Stimulated activated CD8-positive, alpha-beta memory T cell treated with anti-CD3 and anti-CD28 coated beads, Interleukin-4, amount 100 ng/mL, for 24 hours (primary cell): ENCODE measurements at places on chromosomes 2 and 18.

DNA sequence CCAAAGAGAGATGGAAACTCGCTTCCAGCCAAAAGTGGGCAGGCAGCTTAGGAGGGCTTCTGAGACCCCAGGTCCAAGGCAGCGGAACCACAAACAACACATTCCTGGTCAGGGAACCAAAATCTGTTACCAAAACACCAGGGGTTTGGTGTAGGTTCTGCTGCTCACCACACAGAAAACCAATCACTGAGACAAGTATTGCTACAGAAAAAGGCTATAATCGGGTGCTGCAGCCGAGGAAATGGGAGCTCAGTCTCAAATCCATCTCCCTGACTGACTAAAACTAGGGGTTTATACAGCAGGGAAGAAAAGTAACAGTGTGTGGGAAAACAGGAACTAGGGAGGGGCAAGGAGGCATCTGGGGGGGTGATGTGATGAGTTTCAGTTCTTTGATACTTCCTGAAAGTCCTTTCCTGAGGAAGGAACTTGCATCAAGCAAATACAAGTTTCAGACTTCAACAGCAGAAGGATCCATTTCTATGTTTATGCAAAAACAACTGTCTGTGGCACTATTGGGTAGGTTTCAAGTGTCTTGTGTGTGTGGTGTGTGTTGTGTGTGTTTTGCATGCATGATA lies 108.0 kb downstream of the FAM168B start:
- DNase-seq = no peak

- no peak for DNase-seq
Observed at GRCh38 chr2:234110219-234110618, 59.7 kb downstream of the SPP2 start.

GRCh38 chr18:27724362-27724761 lies 452.6 kb downstream of the CDH2 start:
- DNase-seq = no peak

- no peak for DNase-seq
Observed at GRCh38 chr18:73479477-73479876, 611.7 kb upstream of the NETO1 start.

DNA sequence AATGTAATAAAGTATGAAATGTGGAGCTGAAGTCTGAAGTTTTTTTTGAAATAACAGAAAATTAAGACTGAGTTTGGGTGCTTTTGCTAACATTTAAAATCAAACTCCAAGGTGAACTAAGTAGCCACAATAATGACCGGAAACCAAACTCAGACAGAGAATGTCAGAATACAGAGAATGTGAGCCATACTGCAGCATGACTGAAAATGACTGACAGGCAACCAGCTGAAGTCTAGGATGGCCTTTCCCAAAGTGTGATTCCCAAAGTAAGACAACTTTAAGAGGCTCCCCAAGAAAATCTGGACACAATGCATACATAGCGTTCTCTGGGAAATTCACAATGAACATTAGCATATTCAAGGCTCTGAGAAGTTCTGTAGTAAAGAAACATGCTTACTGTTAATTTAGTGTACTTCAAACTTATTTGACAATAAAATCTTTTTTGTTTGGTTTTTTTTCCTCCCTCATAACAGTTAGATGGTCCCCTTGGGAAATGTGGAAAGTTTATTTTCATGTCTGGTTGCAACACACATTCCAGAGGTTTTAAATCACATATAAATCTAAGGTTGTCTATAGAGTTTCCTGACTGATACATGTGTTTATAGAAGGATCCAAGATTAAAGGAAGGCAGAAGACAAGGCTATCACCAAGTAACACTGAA lies 28.6 kb downstream of the PLA2R1 start:
- DNase-seq = no peak

DNA sequence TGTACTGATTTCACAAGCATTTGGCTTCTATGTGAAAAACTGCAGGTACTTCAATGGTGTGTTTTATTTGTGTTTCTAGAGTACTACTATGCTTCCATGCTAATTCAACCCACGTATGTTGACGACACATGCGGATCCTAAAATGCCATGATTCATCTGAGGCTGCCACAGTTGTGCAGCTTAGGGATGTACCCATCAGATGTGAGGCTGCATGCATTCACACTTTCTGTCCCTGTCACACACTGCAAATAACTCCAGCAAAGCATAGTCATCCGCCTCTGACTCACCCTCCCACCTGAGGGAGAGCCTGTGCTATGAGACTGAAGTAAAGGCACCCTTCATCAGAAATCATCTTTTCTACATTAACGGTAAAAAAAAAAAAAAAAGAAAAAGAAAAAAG lies 22.1 kb upstream of the SERTAD2 start:
- peak; percentile 54 for DNase-seq

DNA sequence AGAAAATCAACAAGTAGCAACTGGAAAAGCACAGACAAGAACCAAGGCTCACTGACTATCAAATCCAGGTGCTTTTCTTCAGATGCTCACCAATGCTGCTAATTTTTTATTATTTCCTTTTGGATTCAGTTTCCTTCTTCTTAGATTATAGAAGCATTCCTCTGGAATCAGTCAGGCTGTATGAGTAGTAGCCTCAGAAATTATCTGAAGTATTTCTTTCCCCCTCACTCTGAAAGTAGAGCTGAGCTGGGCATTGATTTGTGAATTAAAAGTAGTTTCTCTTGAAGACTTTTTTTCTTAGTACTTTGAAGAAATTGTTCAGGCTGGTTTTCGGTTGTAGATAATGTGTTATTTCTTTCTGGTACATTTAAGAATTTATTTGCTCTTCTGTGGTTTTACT lies 273.7 kb downstream of the NOL4 start:
- no peak for DNase-seq

GRCh38 chr2:224403657-224404056 lies 1.8 kb upstream of the FAM124B start:
- no peak for DNase-seq

GRCh38 chr18:49247781-49248180 lies 212.7 kb downstream of the DYM start:
- no peak for DNase-seq

- DNase-seq = no peak
Observed at GRCh38 chr18:35854095-35854494, 118.4 kb upstream of the RMP24 start.

- DNase-seq = no peak
Observed at GRCh38 chr2:209473930-209474419, 50.1 kb downstream of the MAP2 start.

GRCh38 chr2:60549238-60549927 lies 4.1 kb downstream of the BCL11A start:
- no peak for DNase-seq

DNA sequence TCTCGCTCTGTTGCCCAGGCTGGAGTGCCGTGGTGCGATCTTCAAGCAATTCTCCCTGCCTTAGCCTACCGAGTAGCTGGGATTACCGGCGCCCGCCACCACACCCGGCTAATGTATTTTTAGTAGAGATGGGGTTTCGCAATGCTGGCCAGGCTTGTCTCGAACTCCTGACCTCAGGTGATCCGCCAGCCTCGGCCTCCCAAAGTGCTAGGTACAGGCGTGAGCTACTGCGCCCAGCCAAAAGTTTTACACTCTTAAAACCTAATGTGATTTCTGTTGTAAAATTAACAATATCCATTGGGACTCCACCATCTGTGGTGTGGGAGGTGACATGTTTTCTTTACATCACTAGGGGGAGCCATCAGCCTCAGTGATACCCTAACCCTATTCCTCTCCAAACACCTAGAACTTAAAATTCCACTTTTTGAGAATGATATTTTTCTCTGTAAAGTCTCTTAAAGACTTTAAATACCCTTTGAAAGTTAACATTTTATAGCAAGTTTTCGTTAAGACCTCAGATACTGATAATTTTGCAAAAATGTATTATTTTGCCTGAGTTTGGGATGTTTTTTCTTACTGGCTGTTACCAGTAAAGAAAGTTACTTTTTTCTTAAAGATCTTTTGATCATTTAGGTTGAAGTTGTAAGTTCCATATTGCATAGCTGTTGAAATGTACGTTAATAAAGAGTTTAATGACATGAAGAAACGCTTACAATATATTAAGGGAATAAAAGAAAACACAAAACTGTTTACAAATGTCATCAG lies 11.6 kb upstream of the EIF2AK2 start:
- DNase-seq = no peak

- no peak for DNase-seq
Observed at GRCh38 chr18:6249170-6249569, 165.5 kb downstream of the L3MBTL4 start.

- DNase-seq = no peak
Observed at GRCh38 chr2:136962105-136962725, 196.9 kb downstream of the THSD7B start.

GRCh38 chr18:76426737-76427305 lies 68.2 kb downstream of the ZNF516 start:
- no peak for DNase-seq

DNA sequence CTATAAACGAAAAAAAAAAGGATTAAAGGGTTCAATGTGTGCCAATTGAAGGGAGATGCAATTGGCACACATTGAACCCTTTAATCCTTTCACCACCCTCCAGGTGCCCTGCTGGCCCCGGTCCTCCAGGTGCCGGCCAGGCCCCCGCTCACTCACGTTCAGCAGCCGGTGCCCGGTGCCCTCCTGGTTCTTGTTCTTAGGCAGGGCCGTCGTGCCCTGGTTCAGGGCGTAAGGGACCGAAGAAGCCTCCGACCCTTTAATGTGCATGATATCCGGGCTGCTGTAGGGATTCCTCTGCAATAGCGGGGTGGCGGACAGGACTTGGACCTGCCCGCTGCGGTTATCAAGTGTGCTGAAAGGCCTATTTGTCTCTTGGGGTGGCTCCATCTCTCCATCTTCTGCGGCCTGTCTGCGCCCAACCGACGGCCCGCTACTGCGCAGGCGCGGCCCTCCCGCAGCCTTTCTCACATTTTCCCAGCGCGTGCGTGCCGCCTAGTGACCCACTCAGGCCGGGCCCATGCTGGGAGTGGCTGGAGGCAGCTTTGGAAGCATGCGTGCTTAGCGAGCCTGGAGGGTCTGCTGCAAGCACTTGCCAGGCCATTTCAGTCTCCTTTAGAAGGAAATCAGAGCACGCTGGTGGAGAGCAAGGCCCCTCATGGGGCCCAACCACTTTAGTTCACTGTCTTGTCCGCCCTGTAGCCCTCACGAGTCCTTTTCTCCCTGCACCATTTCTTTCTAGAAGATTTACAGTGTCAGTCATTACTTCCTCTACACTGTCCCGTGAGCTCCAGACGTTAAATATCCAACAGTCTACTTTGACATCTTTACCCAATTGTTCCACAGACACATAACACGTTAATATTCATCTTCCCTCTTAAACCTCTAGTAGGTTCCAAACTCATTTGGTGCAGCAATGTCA lies 24.3 kb downstream of the TMEM237 start:
- no peak for DNase-seq

GRCh38 chr2:207334624-207335371 lies 169.1 kb upstream of the KLF7 start:
- no peak for DNase-seq
